Neural progenitor cell (in vitro differentiated cells): ENCODE measurements at places on chromosomes 16 and 17. TPM values are rescaled to one million over a fixed set of nuclear protein-coding genes. Genes with fewer than 3 reads are reported as not detected.
A peak's percentile ranks its signal among the peaks of the same experiment; 100 is the strongest.

- DNase-seq = no peak
Observed at GRCh38 chr17:81607431-81607830, 29.5 kb downstream of the NPLOC4 start.

DNA sequence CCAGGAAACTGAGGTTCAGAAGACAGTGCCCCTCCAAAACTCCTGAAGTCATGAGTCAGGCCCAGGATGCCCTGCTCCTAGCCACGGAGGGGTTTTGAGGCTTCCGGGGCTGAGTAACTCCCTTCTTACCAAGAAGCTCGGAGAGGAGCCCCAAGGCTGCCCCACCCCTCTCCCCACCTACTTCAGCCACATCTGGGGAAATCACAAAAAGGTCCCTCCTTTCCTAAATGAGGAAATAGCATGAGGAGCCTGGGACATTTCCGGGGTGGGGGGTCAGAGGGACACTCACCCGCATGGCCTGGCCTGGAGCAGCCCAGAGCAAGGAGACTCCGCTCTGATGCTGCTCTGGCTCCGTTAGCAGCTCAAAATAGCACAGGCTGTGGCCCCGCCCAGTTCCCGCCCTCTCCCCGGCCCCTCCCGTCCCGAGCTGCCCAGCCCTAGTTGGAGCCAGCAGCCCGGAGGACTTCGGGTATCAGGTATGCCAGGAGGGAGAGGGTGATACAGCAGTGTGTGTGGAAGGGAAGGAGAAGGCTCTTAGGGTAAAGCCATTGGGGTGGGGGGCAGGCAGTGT is 40.1 kb downstream of the MYO18A start:
- peak; percentile 86 for DNase-seq

Gene ABCA3
- 9.7 and 10.8 TPM in 2 replicates for total RNA-seq

Gene CA10
- 0.22 and 0.65 TPM in 2 replicates for total RNA-seq

Gene SMURF2
- 21.6 and 24.6 TPM in 2 replicates for total RNA-seq
